ENCODE measurements at places on chromosomes 2 and 18. TPM values are rescaled to one million over a fixed set of nuclear protein-coding genes. Genes with fewer than 3 reads are reported as not detected.

DNA sequence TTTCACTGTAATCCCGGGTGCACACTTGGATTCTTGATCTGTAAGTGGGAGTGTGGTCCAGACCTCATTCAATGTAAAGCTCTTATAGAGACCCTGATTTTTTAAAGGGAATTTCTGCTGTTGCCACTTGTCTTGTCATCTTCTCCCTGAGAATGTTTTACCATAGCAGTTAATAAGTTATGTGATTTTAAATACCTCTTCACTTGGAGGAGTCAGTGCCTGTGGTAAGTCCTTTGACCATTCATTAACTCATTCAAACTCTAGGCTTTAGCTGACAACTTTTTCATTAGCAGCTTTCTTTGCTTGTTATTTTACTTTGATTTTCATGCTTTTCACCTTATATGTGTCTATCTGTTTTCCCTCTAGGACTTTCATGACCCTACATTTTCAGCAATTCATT lies 51.3 kb downstream of the FMNL2 start:
- DNase-seq, result no peak

The ACVR1 gene
- 30.8 TPM for total RNA-seq

- DNase-seq, result no peak
Measured at GRCh38 chr18:79805211-79805887, 7.6 kb downstream of the KCNG2 start.

DNA sequence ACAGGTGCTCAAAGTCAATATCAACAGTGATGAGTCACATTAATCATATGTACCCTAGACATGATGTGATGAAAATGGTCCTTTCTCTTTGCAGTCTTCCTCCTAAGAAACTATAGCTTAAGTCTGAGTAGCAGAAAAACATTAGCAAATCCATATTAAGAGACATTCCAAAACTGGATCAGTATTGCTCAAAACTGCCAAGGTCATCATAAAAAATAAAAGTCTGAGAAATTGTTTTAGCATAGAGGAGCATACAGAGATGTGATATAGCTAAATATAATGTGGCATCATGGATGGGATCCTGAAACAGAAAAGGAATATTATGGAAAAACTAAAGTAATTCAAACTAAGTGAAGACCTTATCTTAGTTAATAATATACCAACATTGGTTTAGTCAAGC lies 1316.1 kb downstream of the SUCLG1 start:
- no peak for DNase-seq

DNA sequence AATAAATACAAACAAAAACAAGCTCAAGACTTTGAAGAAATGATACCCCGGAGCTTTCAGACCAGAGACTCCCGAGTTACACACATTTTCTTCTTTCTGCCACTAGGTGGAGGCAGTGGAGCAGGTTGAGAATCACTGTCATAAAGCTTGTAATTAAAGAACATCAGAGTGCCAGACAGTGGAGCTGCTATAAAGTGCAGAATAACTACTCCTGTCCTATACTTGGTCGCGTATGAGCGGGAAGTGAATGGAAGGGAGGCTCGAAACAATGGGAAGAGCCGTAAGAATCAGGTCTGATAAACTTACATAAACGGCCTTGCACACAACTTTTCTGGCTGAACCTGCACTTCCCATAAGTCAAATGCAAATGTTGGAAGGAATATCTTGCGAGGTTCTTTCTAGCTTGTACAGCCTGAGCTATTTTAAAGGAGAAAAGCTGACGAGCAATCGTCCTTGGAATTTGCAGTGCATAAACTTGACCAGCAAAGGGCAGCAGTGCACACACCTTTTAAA lies 189.0 kb downstream of the RPIA start:
- DNase-seq, result peak; percentile 57
